HFFc6 (cell line): ENCODE measurements at places on chromosomes 5 and 9.

GRCh38 chr9:13645557-13645956 lies 366.1 kb upstream of the MPDZ start:
- no peak for DNase-seq

DNA sequence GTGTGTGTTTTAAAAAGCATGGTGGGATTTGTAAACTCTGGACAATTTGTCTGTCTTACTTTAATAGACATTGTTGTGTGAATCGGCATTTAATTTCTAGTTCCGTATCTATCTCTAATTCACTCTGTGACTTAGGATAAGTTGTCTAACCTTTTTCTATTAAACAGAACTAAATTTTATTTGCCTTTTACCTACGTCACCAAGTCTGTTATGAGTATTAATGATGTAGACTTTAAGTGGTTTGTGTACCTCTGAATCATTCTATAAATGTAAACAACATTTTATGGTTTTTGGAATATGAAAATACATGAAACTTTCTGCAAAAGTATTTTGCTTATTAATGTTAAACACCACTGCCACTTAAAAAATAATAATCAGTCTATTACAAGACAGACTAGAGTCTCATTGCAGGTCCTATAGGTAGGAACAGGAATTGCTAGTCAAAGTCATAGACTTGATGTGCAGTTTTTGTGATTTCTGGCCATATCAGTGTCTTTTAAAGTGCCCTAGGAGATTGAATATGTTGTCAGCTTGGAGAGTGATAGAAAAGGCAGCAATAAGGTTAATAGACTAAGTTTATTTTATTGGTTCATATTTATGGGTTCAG lies 5.6 kb downstream of the RBM27 start:
- no peak for DNase-seq

GRCh38 chr9:91429501-91429900 lies 5.9 kb upstream of the NFIL3 start:
- DNase-seq, result no peak

DNA sequence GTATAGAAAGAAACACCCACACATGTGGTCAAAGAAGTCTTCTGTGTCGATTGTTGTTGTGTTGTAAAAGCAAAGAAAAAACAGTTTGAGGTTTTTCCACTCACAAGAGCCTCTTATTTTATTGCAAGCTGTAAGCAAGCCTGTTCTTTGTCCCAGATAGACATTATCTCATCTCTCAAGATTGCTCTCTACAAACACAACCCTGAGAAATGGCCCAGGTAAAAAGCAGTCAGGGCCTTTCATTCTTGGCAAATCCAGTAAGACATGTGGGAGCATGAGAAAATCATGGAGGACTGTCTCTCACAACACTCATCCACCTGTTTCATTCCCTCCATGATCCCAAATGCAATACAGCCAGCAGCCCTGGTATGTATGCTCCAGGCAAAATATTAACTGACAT lies 286.6 kb upstream of the POU5F2 start:
- DNase-seq, result no peak

DNA sequence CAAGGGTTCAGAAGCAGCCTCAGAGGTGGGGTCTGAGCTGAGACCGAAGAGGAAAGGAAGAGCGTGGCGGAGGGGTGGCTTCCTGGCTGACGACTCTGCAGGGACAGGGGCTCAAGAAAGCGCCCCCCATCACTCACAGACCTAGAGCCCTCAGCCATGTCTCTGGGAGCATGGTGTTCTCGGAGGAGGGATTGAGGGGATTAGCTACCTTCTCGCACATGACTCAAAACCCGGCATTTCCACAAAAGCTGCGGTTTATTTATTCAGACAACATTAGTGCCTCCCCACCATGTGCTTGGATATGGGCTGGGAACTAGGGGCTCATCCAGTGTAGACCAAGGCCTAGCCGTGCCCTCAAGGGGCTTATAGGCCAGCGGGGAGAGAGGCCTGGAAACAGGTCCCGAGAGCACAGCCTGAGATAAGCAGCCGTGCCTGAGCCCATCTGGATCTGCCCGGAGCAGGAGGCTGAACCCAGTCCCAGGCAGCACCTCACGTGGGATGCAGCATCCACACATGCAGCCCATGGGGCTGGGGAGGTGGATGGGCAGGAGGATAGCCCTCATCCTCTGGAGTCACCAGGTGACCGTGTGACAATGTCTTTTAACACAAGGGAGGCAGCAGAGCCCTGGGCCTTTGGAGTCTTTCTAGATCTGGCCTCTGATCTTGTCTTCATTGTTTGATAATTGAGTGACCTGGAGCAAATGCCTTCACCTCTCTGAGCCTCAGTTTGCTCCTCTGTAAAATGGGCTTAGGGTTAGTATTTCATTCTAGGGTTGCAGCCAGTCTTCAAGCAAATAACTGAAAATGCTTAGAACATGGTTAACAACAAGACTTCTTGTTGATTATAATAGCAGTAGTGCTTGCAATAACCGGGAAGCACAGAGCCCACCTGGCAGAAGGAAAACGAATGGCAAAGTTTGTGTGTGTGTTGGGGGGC lies 878 bp upstream of the HMCN2 start:
- DNase-seq, result no peak

DNA sequence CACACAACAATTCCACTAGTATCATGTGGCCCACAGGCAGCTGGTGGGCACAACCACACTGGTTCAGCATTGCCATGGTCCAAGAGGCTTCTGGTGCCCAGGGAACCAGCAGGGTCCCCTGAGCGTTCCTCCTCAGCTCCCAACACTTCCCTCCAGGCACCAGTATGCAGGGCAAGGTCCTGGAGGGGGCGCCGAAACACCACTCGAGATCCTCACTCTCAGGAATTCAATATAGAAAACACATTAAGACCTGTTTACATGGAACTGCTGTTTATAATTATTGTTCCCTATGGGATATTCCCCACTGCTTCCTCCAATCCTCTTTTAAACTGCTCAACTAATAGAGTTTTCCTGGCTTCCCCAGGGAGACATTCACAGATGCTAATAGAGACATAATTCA lies 91.9 kb upstream of the GABRP start:
- no peak for DNase-seq

GRCh38 chr9:6805532-6805931 lies 47.8 kb downstream of the KDM4C start:
- peak; percentile 32 for DNase-seq

DNA sequence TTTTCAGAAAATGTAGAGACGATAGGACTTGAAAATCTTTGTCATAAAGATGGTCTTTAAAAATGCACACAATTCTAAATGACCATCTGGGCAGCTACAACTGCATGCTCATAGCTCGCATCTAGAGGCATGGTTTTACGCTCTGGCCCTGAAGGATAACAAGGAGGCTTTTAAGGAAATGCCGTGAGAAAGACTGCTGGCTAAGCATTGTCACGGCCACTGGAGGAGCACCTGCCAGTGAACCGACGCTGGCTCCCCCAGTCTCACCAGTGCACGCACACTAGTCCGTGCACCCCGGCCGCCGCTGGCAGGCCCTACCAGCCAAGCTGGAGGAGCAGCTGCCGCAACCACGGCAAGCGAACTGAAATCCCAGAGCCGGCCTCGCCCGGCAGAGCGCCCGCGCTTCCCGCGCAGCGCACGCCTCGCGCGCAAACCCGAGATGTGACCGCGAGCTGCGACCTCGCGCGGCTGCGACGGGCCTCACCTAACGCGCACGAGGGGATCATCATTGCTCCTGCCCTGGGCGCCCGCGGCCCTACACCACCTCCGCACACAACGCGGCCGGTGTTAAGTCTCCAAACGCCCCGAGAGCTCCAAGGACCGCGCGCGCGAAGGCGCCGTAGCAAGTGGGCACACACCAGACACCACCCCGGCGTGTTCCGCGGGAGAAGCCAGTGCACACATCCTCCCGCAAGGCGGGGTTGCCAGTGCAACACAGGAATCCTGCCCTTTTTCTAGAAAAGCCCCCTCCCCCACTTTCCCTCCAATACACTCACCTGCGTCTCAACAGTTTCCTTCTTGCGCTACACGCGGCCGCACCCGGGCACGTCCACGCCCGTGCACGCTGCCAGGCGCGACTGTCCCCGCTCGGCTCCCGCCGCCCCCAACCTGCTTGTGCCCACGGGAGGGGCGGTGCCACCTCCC lies 5.3 kb downstream of the ELAVL2 start:
- no peak for DNase-seq

- DNase-seq, result peak; percentile 35
Measured at GRCh38 chr5:9661316-9662015, 31.3 kb upstream of the TAS2R1 start.

DNA sequence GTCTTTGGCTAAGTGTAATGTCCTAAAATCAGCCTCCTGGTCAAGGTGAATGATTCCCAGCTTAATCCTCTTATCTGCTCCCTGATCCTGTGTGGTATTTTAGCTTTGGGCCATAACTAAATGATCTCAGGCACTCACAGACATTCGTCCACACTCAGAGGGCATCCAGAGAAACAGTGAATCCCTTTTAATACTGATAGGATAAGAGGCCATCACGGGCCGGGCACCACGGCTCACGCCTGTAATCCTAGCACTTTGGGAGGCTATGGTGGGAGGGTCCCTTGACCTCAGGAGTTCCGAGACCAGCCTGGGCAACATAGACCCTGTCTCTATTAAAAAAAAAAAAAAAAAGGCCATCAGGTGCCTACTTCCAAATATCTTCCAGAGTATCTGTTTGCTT lies 6.3 kb downstream of the PDCL start:
- DNase-seq, result no peak

- DNase-seq, result peak; percentile 68
Measured at GRCh38 chr9:35258660-35259474, 97.1 kb downstream of the UNC13B start.

- no peak for DNase-seq
Measured at GRCh38 chr5:107450531-107450930, 220.2 kb downstream of the EFNA5 start.

DNA sequence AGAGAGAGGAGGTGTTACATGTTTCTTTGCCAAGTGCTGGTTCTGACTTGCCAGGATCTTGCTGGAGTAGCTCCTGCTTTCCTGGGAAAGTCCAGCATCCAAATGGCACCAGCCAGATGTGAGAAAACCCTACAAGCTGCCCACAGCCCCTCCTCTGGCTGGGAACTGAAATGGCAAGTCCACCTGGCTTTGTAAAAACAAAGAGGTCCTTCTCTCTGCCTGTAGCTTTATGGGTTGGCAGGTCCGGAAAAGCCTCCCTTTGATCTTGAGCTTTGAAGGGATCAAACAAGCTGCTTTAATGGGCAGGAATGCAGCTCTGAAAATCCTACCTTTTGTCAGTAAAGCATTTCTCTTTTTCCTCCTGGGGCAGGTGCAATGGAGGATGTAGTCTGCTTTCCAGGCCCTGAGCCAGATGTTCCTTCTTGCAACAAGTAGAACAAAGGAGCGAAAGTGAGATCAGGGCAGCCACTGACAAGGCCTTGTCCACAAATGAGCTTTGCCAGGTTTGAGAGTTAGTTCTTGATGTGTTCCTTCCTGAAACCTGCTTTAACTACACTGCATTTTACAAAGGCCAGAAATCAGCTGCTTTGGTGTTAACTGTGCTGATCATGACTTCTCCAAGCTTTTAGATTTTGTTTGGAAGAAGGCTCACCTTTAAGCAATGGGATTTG lies 456.7 kb downstream of the ZNF608 start:
- no peak for DNase-seq

GRCh38 chr5:3027185-3027865 lies 275.8 kb upstream of the IRX2 start:
- DNase-seq, result no peak
